ENCODE measurements at places on chromosomes 16 and 17.

DNA sequence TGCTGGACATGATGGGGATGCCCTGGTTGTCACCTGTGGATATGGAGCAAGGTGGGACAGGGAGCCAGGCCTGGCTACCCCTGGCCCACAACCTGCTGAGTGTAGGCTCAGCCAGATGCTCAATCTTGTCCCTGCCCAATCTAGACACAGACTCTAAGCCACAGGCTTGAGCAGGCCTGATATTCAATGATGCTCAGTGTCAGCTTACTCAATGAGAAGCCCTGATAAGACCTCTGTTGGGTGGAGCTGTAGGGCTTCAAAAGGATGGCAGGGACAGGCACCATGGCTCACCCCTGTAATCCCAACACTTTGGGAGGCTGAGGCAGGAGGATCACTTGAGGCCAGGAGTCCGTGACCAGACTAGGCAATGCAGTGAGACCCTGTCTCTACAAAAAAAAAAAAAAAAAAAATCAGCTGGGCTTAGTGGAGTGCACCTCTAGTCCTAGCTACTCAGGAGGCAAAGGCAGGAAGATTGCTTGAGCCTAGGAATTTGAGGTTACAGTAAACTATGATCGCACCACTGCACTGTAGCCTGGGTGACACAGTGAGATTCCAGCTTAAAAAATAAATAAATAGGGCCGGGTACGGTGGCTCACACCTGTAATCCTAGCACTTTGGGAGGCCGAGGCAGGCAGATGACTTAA lies 3.4 kb downstream of the LCAT start:
- no peak for DNase-seq

GRCh38 chr16:35146031-35146710 lies 1686.8 kb downstream of the TP53TG3F start:
- DNase-seq = no peak

DNA sequence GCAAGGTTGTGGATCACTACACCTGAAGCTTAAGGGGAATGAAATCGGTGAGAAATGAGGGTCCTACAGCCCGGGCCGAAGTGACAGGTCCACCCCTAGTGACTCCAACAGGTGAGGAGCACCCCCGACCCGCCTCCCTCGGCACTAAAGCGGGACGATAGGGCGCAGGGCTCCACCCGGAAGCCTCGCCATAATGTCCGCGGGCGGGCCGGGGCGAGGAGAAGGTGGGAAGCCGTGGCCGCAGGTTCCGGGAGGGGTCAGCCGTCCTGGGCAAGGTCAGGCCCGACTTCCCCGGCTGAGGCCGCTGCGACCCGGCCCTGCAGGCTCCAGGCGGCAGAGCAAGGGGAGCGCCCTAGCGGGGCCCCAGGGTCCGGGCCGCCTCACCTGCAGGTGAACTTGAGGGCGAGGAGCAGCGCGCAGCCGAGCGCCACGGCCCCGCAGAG lies 543 bp downstream of the TXNDC11 start:
- no peak for DNase-seq

GRCh38 chr17:82418001-82418986 lies at the start of the genes HEXD and OGFOD3:
Gene HEXD, plus strand, starts transcription at chr17:82418347. Its CDS starts 1,453 bp downstream, at chr17:82419800.
Gene OGFOD3, minus strand, starts transcription at chr17:82418586. Its CDS starts 101 bp downstream, at chr17:82418485.
- DNase-seq = peak; percentile 18

DNA sequence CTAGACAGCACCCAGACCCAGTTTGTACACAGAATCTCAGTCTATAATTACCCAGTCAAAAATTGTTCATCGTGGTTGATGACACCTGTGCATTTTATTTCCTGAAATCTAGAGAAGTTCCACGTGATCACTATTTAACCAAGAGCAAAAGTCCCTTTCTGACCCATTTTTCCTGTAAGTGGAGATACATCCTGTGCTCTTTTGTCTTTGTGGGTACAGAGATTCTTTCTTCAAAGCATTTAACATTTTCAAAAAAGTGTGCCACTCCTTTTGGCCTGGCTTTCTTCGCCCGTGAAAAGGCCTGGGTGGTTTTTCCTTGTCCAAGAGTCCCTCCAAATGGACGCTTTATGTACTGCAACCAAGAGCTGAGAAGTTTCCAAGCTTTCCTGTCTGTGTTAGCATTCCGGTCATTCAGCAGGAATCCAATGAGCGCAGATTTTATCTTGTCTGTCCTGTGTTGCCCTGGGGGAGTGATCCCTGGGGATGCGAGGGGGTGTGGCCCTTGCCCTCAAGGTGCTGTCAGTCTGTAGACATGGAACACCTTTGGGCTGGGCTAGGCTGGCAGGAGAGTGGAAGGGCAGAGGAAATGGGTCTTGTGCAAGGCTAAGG lies 161.1 kb upstream of the CACNG5 start:
- DNase-seq = no peak

GRCh38 chr17:863880-864279 lies 81.7 kb downstream of the MRM3 start:
- no peak for DNase-seq

DNA sequence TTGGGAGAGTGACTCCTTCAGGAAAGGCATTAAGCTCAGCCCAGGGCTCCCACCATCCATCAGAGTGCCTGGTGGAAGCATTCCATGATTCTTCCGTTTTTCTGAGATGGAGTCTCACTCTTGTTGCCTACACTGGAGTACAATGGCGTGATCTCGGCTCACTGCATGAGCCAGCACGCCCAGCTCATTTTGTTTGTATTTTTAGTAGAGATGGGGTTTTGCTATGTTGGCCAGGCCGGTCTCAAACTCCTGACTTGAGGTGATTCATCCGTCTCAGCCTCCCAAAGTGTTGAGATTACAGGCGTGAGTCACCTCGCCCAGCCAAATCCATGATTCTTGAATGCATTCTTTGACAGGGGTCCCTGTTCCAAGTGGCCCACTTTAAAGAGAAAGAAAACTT lies 23.1 kb downstream of the MIS12 start:
- no peak for DNase-seq

- no peak for DNase-seq
Observed at GRCh38 chr17:81916234-81917001, 1.6 kb downstream of the SIRT7 start.

DNA sequence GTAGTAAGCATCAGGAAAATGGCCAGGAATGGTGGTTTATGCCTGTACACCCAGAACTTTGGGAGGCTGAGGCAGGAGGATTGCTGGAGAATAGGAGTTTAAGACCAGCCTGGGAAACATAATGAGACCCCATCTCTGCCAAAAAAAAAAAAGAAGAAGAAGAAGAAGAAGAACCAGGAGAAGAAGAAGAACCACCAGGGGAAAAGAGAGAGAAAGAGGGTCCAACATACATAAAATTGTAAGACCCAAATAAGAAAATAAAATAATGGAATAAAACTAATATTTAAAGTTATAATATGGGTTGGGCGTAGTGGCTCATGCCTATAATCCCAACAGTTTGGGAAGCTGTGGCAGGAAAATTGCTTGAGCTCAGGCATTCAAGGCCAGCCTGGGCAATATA lies 408.4 kb downstream of the ZFHX3 start:
- no peak for DNase-seq

- DNase-seq = no peak
Observed at GRCh38 chr16:56682703-56683397, 580 bp downstream of the MT1X start.

DNA sequence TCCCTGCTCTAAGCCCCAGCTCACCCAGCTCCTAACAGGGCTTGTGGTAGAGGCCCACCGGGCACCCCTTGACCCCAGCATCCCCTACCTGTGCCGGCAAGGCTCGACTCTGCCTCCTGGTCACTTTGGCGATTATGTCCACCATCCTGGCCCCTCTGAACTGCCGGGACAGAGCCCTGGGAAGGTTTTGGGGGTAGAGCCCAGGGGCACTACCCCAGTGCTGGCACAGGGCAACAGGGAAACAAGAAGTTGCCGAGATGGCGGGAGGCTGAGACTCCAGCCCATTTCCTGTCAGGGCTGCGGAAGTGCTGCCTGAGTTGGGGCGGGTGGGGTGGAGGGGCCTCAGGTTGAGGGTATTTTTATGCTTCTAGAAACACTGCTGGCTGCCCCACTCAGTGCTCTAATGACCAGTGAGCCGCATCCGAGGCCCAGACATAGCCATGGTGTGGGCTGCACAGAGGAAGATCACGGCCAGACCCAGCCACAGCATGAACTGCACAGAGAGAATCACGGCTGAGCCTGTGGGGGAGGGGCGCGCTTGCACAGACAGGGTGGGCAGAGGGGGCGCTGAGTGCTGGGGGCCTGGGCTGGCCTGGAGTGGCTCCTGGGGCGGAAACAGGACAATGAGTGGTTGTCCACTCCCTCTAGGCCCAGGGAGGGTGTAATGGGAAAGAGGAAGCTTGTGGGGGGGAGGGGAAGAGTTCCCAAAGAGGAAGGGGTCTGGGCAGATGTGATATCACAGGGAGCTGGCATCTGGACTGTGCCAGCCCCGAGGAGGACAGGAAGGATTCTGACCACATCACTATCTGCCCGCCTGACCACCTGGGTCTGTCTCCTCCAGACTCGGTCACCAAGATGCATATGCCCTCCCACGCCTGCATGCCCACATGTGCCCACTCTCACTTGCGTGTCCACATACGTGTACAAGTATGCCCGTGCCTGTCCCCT lies 22.3 kb downstream of the ARHGAP27 start:
- DNase-seq = no peak

DNA sequence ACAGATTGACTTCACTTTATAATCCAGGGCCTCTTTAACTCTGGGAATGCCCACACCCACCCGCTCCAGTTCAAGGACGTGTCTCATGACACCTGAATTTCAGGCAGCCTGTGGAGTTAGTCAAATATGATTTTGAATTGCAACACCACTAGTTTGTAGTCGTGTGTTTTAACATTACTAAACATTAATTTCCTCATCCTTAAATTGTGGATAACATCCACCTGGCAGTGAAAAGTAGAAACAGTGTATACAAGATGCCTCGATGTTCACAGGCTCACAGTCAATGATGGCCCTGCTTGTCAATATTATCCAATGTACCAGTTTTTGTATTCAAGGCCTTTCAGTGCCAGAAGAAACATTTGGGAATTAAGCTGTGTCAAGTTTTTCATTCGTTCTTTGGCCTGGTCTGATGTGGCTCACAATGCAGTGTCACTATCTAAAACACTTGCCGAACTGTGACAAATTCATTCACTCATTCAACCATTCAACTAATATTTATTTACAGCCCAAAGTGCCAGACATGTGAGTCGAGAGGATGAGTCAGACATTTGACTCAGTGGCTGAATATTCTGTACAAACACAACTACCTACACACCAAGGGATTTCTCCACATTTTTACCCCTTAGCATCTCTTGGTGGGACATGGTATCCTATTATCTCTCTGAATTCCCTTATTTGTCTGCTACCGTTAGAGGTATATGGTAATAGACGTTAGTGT lies 1.4 kb downstream of the MEIOB start:
- DNase-seq = no peak

DNA sequence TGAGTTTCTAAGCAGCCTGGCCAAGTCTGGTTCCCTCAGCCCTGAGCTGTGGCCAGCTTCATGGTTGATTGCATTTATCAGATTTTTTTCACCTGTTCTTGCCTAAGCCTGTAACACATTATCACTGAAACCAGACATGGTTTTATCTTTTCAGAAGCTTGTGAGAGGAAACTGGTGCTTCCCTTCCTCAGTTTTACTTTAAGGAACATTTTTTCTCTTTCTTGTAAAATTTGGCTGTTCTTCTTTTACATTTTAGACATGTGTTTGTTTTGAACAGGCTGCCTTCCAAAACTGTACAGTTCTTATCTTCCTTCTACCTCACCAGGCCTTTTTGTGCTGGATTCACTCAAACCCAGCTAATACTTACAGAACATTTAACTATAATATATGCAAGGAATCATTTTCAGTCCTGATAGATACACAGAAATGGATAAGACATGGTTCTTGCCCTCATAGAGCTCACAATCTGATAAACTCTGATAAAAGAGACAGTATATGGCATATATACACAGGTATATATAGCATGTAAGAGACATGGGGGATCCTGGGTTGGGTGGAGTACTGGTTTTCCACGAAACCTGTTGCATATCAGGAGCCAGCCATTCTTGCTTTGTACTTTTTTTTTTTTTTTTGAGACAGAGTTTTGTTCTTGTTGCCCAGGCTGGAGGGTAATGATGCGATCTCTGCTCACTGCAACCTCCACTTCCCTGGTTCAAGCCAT lies 44.5 kb downstream of the ZNRF1 start:
- DNase-seq = no peak

DNA sequence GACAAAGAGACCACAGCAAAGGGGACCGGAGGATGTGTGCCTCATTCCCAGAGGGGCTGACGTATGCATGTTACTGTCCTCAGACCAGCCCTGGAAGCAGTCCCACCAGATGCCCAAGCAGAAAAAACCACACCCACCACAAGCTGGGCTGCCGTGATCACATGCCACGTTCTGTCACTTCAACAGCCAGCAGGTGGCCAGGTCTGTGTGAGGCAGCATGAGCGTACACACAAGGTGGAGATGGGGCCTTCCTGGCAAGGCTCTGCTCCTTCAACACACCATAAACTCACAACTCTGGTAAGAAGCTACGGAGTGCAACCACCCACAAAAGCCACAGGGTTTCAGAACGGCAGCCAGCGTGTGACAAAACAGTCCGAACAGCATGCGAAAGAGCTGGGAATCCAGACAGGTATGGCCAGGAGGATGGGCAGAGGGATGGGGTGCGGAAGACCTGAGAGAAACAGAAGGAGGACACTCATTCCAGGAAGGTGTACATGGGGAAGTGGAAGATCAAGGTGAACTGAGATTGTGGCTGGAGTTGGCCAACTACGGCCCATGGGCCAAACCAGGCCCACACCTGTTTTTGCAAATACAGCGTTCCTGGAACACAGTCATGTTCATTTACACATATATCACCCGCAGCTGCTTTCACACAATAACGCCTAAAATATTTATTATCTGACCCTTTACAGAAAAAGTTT lies 27.9 kb downstream of the MBTPS1 start:
- no peak for DNase-seq

DNA sequence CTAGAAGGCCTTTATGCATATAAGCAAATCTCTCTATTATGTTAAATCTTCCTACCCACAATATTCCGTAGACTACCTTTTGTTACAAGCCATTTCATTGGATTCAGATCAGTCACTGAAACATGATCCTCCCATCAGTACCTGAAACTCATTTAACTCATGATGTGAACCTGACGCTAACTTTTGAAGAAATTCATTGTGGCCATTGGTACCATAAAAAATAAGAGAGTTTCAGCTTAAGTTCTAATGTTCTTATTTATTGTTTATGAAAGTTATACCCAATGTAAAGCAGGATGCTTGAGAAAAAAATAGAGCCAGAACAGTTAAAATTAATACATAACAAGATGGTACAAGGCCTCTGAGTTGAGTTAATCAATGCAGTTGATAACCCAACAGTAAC lies 439.6 kb downstream of the KCNJ2 start:
- DNase-seq = no peak

DNA sequence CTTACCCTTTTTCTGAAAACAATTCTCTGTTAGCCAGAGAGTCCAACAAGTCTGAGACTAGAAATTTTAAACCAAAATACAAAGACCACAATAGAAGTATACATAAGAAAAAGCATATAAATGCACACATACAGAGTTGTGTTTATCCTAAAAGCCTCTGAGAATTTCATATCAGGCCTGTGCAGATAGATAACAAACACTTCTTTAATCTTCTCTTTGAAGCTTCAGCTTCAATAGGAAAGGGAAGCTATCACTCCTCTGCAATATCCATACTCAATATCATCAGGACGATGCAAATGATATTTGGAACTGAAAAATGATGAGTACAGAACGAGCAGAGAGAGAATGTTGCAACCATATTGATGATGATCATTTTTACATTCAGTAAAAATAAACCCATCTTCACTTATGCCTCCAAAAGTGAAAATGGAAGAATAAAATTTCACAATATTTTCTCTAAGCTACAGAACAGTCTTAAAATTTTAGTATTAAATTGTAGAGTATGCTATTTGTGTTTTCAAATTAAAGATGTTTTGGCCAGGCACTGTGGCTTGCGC lies 61.6 kb downstream of the SKAP1 start:
- no peak for DNase-seq

Data from NCI-H1436 treated with DMSO at 0.1 percent for 48 hours (cell line).